ENCODE measurements at places on chromosomes 13 and 19.
A peak's percentile ranks its signal among the peaks of the same experiment; 100 is the strongest.

DNA sequence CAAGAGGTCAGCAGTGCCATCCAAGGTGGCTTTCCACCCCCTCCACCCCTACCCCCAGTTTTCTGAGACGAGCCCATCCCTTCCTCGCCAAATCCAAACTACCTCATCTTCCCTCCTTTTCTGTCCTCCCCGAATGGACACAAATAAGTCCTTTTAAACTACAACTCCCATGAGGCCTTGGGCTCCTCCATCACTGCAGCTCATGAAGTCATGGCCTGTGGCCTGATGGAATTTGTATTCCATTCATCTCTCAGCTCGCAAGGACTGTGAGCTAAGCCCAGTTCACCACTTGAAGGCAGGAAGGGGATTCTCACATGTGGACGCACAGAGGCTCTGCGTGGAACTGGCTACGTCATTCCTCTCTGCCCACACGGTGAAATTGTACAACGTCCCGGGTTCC lies 12.5 kb downstream of the PTPRH start:
- DNase-seq = no peak

DNA sequence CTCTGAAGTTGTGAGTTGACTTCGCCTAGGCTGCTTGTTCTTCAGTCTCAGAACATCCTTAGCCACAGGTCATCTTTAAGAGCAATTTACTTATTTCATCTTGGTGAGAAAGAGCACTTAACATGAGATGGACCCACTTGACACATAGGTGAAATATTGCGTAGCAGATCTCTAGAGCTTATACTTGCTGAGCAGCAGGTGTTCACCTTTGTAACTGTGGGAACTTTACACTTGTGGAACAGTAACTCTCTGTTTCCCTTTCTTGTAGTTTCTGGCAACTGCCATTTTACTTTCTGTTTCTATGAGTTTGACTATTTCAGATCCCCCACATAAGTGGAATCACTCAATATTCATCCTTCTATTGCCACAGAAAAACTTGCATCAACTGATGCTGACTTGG lies 95.7 kb downstream of the SLC10A2 start:
- no peak for DNase-seq

GRCh38 chr19:11091703-11092153 lies 2.5 kb downstream of the LDLR start:
- peak; percentile 91 for DNase-seq

DNA sequence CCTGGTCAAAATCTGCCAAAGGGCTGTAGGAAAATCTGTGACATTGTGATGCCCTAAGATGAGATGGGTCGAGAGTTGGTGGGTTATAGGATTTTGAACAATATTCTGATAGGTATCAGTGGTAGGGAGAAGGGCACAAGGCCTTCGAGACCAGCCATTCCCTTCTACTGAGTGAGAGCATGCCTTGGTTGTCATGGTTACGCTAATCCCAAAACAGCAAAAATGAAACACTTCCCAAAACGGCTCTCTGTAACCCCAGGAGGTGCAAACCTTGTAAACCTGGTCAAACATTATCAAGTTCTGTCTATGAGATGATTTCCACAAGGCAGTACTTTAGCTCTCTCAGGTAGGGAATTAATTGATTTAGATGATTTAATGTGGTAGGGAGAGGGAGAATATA lies 158.7 kb upstream of the RNF113B start:
- DNase-seq = no peak

DNA sequence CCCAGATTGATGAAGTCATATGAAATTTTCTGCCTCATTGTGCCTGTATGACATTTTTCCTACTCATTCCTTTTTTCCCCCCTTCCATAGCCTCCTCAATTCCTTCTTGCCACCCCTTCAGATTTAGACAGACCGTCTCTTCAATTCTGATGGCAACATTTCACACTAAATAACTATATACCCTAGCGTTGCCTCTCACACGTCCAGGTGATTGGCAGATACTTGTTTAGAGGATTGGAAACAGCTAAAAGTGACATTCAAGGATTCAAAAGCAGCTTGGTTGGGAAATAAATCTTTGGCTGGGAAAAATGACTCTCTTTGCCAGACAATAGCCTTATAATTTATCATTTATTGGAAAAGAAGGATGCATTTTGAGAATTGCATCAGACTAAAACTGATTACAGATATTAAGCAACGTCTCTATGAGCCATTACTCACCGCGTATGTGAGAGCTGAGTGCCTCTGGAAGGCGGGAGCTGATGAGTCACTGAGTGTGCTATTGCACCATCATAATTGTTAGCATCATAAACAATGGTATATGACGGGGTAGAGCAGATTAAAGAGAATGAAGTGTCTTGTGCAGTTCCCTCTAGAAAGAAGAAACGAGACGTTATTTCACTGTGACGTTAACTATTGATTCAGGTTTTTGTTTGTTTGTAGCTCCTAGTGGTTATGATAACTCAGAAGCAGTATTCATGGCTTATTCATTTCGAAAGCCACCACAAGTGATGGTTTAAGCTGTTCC lies 61.1 kb upstream of the FAM216B start:
- peak; percentile 93 for DNase-seq

- DNase-seq = no peak
Measured at GRCh38 chr19:1465191-1466016, 13.6 kb downstream of the C19orf25 start.

DNA sequence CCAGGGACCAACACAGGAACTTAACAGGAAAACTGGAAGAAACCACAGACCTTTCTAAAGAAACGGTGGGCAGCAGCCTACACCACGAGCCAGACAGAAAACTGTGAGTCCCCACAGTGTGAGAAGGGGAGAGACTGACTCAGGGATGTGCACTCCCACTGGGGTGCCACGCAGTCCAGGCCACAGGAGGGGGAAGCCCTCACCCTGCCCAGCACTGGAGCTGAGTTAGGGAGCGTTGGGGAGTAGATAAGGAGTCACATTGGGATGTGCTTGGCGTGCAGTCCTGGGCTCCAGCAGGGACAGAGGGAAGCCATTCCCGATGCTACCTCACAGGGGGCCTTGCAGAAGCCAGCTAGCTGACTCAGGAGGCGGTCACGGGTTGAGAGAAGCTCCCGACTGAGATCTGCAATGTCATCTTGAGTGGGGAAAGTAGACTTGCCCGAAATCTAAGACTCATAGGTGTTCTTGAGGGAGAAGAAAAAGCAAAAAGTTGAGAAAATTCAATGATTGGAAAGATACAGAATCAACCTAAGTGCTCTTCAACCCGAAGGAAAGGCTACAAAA lies 17.3 kb downstream of the SIGLEC8 start:
- DNase-seq = no peak

DNA sequence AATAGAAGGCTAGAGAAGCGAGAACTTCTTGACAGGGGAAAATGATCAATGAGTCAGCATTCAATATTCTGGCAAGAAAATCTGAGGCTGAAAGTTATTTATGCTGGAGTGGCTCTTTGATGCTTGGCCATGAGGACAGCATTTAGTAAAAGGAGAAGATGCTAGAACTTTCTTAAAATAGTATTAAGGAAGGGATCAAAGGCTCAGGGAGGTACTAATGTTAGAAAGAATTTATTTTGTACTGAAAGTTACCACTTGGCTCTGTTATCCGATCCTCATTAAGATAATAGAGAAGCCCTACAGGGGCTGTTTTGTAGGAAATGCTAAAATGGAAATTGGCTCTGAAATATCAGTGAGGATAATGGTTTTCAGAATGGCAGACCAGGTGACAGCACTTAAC lies 1774.6 kb upstream of the PCDH20 start:
- no peak for DNase-seq

- DNase-seq = no peak
Measured at GRCh38 chr13:100214886-100215285, 126.0 kb downstream of the PCCA start.

GRCh38 chr19:47155148-47155547 lies 24.5 kb downstream of the SAE1 start:
- no peak for DNase-seq

GRCh38 chr13:40445557-40445990 lies 220.9 kb downstream of the FOXO1 start:
- no peak for DNase-seq

DNA sequence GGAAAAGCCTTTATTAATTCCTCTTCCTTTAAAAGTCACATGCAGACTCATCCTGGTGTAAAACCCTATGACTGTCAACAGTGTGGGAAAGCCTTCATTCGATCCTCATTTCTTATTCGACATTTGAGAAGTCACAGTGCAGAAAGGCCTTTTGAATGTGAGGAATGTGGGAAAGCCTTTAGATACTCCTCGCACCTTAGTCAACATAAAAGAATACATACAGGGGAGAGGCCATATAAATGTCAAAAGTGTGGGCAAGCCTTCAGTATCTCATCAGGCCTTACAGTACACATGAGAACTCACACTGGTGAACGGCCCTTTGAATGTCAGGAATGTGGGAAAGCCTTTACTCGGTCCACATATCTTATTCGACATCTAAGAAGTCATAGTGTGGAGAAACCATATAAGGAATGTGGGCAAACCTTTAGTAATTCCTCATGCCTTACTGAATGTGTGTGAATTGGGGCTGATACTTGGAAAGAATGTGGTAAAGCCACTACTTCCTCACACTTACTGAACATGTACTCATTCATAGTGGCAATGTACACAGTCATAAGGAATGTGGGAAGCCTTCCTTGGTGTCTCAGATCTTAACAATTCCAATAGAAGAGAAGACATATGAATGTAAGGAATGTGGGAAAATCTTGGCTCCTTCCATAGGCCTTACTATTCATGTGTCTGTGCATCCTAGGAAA lies 18.8 kb downstream of the ZNF559 start:
- DNase-seq = no peak

GRCh38 chr13:33471204-33471603 lies 185.6 kb upstream of the STARD13 start:
- no peak for DNase-seq

DNA sequence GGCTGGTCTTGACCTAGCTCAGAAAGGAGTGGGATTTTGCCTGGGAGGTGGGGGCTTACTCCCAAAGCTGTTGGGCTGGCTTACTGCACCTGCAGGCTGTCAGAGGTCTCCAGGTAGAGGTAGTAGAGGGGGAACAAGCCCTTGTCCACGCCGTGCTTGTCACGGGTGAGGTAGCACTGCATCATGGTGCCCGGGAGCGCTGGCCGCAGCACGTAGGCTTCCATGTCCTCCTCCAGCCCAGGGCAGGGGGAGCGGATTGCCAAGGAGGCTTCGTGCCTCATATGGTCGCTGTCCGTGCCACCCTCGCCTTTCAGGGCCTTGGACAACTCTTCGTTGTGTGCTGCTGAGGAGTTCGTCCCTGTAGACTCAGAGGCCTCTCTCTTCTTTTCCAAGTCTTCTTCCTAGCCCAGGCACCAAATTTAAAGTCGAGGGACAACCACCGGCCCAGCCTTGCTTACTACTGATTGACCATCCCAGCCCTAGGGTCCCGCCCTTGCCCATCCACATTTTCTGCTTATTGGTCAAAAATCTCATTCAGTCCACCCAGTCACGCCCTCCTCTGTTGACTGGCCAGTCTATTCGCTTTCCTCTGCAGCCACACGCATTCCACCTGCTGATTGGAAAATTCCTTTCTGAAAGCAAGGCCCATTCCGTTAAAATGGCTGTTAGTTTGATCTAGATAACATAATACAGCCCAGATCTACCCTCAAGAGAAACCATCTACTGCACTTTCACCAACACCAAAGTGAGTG lies 10.5 kb downstream of the TULP2 start:
- no peak for DNase-seq

DNA sequence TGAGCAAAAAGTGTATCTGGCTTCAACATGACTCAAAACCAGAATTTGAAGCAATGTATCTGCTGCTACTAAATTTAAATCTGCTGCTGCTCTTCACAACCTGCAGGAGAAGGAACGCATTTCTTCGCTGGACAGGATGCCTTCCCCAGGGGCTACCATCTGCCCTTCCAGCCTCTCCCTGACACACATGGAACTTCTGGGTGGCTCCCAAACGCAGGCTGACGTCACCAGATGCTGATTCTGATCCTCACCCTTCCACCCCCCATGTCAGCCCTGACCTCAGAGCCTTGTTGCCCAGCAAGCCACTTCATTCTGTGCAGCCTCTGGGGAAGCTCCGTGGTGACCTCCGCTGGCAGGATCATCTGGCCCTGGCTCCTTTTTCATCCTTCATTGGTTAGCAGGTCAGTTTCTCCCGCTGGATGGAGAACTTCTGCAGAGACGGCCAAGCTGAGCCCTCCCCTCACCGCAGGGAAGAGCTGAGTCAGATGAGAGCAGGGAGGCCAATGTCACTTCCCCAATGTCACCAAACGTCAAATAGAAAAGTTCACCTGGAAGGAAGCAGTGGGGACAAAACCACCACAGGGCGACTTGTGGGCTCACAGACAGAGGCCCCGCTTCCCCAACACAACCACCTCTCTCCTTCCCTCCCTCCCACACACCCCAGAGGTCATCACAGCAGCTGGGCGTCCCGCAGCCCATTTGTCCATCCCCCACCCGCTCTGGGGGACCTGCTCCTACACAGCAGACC lies 14.0 kb upstream of the RAB20 start:
- DNase-seq = no peak

DNA sequence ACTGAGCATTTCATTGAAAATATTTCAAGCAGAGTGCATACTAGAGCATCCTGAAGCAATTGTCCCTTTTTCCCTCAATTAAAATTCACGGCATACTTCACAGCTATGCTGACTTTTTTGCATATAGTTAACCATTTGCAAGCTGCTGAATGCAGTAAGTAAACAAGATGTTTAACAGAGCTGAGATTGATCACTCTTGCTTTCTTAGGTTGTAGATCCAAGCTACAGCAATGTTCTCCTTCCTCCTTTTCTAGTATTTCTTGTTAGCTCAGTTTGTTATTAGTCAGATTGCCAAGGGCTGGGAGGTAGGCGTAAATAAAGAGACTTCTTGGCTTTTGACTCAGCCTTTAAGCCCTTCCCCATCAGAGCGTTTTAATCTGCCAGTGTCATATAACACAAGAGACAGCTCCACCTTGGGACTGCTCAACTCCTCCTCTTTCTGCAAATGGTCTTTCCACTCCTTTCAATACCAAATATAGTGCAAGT lies at the start of gene SLITRK6:
TSS of gene SLITRK6 (minus strand) at position 323 of the 486 bp plus-strand sequence. CDS start 2,911 bp downstream, outside the sequence.
- DNase-seq = peak; percentile 8

GRCh38 chr13:78121459-78122348 lies 203.1 kb upstream of the EDNRB start:
- DNase-seq = peak; percentile 10

DNA sequence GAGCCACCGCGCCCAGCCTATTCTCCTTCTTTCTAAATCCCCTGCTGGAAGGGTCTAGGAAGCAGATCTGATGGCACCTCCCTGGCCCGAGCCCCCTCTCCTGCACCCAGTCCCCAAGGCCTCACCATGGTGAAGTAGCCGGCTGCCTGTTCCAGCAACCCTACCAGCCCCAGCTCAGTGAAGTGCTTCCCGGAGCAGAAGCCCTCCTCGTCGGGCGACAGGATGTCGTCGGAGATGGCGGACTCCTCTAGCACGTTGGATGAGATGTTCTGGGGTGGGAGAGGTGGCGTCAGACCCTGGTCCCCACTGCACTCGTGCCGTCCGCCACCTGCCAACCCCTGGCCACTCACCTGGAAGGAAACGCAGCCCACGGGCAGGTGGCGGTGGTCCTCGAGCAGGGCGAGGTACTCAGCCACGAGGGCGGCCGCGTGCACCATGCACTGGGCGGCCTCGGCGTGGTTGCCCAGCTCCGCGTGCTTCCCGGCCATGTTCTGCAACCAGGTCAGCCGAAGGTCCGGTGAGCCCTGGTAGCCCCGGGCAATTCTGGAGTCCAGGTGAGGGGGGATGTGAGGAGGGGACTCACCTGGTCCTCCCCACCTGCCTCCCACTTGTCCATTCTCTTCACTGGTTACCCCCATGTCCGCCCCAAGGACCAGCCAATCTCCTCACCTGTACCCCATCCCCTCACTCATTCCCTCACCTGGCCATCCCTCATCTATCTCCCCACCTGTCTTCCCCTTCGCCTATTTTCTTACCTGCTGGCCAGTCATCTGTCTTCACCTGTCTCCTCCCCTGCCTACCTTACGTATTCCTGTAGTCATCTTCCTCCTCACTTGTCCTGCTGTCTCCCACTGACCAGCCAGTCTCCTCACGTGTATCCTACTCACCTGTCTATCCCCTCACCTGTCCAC lies 11.5 kb upstream of the KANK2 start:
- no peak for DNase-seq

All from GM04504 (cell line).